ENCODE measurements at places on chromosomes 1 and 21.

DNA sequence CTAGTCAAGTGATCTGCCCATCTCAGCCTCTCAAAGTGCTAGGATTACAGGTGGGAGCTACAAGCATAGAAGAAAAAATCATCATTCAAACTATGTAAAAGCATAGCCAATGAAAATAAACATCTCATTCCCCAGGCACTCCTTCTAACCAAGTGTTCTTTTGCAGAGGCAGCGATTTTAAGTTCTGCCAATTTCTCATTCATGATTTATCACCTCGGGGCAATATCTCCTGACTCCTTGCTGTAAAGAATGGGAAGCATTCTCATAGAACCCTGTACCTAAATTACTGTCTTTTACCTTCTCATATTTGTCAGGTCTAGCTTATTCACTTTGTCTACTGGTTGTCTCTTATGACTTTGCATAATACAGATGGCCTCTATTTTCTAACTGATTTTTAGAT lies 32.5 kb upstream of the IVNS1ABP start:
- DNase-seq: no peak

GRCh38 chr1:24905979-24906720 lies 23.9 kb downstream of the RUNX3 start:
- no peak for DNase-seq

- DNase-seq: no peak
These were observed at the start of gene ASB17 for GRCh38 chr1:75932304-75932703. ASB17 (minus strand) TSS chr1:75932404; CDS start chr1:75932291, 113 bp downstream.

GRCh38 chr21:40313260-40313659 lies 446.0 kb downstream of the PCP4 start:
- no peak for DNase-seq

DNA sequence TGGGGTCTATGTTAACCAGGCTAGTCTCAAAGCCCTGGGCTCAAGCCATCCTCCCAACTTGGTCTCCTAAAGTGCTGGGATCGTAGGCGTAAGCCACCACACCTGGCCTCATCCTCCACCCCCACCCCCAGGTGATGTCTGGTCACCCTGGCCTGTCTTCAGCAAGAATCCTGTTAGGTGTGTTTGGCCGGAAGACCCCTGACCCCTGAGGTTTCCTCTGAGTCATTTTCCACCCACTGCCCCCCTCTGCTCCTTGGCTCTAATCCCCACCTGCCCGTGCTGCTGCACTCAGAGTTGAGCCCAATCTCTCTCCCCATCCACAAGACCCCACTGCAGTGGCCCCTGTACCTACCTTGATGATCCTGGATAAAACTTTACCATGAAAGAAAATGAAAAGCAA lies 25.2 kb downstream of the SLC66A1 start:
- no peak for DNase-seq

GRCh38 chr1:183327434-183328290 lies 90.5 kb downstream of the NMNAT2 start:
- no peak for DNase-seq

DNA sequence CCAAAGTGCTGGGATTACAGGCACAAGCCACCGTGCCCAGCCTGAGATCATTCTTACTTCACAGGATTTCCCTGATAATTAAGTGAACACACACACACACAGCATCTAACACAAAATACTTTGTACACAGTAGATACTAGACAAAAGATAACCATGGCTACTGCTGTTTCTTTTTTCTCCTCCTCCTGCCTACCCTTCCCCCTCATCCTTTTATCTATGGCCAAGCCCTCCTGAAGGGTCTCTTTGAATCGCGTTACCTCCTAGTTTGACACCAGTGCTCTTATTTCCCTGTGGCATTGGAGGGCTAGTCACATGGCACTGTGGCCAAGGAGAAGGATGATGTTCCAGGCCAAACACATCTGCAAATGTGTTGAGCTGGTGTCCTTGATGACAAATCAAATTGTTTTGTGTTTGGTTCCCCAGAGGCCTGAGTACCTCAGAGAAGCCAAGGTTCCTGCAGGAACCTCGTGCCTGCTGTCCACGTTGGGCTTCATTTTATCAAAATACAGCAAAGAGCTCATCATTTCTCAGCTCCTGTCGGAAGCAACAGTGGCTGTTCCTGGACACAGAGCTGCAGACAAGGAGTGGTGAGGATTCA lies 20.6 kb downstream of the NDUFS5 start:
- no peak for DNase-seq

GRCh38 chr1:2611621-2612437 lies 21.0 kb downstream of the MMEL1 start:
- peak; percentile 9 for DNase-seq

GRCh38 chr1:76136894-76137293 lies 62.3 kb downstream of the ST6GALNAC3 start:
- DNase-seq: no peak

DNA sequence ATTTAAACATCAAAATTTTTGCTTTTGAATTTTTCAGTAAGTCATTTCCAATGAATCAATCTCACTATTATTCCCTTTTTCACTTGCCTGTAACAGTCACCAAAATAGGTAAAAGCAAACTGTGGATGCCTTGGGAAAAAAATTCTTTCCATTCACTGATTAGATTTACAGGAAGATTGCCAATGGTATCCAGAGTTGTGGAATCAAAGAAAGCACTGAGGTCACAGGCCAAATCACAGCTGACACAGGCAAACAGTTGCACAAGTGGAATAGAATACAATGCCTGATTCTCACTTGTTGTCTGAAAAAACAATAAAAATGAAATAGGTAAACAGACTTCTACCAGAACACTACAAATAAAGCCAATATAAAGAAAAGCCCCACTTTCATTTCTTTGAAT lies 48.4 kb downstream of the LTN1 start:
- peak; percentile 41 for DNase-seq

GRCh38 chr1:205228093-205228521 lies 361 bp downstream of the TMCC2 start:
- DNase-seq: no peak

- DNase-seq: no peak
These were observed 43.8 kb downstream of the FAAP20 start for GRCh38 chr1:2150801-2151200.

- DNase-seq: no peak
These were observed 30.4 kb upstream of the MTMR11 start for GRCh38 chr1:149967041-149967440.

GRCh38 chr21:32958288-32959002 lies 67.3 kb upstream of the OLIG2 start:
- no peak for DNase-seq

DNA sequence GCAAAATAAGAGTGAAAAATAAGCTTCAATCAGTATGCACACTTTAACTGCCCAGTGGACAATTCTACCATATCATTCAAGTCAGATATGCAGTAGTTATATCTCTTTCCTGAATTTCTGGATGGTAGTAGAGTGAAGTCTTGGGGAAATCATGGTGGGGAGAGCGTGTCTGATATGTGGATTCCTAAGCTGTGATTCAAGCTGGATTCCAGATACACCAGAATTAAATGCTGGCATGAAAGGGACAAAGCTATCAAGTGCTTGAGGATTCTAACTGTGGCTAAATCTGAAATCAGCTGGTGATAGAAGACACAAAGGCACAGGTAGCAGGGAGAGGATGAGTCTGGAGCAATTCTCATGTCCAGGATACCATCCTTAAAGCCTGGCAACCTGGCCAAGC lies 323.5 kb downstream of the DUSP10 start:
- no peak for DNase-seq

- DNase-seq: peak; percentile 36
These were observed 412.3 kb upstream of the ESRRG start for GRCh38 chr1:217135569-217135915.

DNA sequence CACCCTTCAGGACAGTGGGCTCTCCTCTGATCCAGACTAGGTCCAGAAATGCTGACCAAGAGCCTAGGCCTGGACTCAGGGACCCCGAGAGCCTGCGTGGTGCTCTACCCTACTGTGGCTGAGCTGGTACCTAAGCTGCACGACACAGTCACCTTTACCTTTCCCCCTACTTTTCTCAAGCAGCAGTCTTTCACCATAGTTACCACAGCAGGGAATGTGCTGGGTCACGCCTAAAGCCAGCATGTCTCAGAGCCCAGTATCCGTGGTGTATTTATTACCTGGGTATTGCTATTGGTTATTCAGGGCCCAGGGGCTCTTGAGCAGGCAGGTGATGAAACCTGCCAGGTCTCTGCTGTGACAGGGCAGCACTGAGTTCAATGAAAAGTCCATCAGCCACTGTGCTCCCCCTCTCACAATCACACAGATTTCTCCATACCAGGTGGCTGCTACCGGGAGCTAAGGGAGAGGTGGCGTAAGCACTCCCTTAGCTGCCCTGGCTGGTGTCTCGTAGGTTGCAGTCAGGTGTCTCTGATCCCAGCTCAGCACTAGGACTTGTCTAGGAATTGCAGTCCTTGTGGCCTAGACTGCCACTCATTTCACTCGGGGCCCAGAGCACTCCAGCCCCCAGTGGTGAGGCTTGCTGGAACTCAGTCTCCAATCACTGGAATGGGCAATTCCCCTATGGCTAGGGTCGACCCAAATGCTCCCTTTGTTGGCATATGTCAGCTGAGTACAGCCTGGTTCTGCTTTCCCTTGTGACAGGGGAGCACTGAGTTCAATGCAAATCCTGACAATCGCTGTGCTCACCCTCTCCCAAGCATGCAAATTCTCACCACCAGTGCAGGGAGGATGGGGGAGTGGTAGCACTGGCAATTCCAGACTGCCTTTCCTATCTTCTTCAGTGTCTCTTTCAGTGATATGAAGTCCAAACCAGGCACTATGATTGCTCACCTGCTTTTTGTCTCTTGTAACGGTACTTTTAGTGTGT lies 128.7 kb downstream of the PHTF1 start:
- DNase-seq: no peak

DNA sequence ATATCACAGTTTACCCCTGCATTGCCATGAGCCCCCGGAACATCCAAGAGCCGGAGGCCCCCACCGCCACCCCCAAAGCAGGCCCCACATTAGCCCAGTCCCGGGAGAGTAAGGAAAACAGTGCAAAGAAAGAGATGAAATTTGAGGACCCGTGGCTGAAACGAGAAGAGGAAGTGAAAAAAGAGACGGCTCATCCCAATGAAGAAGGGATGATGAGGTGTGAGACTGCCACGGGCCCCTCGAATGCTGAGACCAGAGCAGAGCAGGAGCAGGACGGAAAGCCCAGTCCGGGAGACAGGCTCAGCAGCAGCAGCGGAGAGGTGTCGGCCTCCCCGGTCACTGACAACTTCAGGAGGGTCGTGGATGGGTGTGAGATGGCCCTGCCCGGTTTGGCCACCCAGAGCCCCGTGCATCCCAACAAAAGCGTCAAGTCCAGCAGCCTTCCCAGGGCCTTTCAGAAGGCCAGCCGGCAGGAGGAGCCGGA lies 532.4 kb downstream of the KIF26B start:
- no peak for DNase-seq

GRCh38 chr1:38085666-38086330 lies 39.2 kb upstream of the POU3F1 start:
- DNase-seq: no peak

GRCh38 chr1:114700036-114700600 lies 4.8 kb upstream of the AMPD1 start:
- DNase-seq: no peak

- no peak for DNase-seq
These were observed 150.6 kb upstream of the HOOK1 start for GRCh38 chr1:59664166-59664565.

DNA sequence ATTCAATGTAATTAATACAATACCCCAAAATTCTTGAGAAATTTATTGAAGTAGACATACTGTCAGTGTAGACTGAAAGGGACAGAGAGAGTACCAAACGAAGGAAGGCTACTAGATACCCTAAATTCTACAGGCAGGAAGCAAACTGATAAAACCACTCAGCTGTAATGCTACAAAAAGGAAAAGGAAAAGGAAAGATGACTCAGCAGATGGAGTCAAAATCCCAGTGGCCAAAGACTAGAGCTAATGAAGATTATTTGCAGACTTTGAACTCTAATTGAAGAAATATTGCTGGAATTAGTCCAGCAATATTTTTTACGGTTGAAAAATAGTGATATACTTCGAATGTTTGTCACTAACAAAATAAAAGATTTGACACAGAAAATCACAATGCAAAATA lies 671.9 kb downstream of the BRINP3 start:
- no peak for DNase-seq

DNA sequence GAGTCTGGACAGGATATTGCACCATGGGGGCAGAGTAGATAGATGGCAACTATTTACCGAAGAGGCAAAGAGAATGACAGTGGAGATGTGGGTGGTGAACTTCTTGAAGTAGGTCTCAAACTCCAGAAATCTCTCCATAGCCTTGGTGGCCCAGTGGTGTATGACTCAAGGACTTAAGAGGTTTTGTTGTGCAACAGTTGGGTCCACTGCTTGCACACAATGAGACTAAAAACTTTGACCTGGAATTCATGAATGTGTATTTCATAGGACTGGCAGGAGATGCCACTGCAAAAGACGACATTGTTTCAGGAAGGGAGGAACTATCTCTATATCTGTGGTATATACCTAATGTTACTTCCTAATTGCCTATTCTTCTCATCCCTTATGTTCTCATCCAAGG lies 75.9 kb downstream of the ZSCAN20 start:
- no peak for DNase-seq

DNA sequence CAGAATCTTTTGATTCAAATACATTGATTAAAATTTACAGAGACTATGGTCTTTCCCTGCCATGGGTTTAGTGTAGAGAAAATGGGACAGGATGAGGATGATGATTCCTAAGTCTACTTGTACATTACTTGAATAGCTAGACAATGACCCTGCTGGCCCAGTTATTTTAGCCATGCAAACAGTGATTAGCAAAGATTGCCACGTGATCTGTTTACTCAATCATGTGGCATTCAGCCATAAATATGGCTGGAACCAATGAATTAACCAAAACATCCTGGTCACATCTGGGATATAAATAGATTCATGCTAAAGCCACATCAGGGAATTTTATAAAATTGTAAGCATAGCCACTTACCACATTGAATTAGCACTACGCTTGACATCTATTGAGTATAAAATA lies 167.3 kb downstream of the PBX1 start:
- DNase-seq: no peak

GRCh38 chr1:39398278-39399021 lies 93.0 kb upstream of the BMP8A start:
- DNase-seq: no peak

GRCh38 chr21:46320331-46320801 lies 3.3 kb downstream of the C21orf58 start:
- no peak for DNase-seq

GRCh38 chr1:101379950-101380349 lies 143.1 kb downstream of the S1PR1 start:
- no peak for DNase-seq

DNA sequence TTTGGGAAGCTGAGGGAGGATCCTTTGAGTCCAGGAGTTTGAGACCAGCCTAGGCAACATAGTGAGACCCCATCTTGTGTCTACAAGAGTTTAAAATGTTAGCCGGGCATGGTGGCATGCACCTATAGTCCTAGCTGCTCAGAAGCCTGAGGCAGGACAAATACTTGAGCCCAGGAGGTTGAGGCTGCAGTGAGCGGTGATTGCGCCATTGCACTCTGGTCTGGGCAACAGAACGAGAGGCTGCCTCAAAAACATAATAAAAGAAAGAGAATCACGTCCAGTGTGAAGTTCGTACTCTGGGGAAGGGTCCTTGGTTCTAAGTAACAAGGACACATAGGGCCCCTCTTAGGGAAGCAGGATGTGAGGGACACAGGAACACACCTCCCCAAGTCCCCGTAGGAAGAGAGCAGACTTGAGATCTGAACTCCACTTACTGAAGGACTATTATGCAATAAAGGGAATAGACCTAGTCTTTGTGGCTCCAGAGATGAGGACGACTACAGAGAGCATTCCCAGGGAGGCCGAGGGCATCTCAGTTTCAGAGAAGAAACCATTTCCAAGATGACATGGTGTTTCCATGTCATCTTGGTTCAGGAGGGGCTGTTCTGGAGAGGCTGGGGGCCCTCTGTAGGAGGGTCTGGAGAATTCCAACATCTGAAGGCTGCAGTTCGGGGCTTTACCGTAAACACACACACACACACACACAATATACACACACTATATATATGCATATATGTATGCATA lies 10.8 kb upstream of the ENO1 start:
- no peak for DNase-seq

All from head of caudate nucleus (tissue), 42 donors.